ENCODE measurements at places on chromosomes 4 and X.

GRCh38 chrX:54483946-54484345 lies 12.1 kb downstream of the FGD1 start:
- no peak for DNase-seq

DNA sequence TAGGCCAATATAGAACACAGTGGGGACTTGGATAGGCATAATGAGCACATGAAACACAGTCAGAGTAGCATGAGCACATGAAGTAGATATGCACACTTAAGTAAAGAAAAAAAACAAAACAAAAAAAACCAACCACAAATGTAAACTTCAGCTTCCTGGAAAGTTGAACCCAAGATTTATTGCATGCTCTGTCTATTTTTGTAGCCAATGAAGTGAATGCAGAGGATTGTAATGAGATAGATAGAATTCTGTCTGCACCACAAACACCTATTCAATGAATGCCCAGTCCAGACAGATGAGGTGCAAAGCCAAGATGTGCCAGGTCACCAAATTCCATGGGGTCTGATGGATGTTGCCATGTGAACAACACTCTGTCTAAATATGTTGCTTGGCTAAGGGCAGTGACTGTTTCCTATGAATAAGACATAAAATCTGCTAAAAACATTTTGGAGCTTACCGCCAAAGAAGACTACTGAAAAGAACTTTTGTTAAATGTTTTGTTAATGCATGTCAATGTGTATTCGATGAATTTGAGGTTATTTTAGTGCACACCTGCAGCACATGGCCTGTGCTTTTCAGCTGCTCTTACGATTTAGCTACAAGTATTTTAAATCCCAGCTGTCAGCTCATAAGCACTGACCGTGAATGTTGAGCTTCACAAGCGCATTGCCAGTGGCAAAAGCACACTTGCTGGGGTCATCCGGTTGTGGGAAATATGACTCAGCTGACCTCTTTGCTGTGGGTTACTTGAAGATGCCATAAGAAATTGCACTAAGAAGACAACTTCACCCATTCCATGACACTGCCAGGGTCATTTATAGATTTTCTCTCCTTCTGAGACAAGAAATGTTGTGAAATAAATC lies 374.8 kb upstream of the GNPDA2 start:
- DNase-seq: no peak

DNA sequence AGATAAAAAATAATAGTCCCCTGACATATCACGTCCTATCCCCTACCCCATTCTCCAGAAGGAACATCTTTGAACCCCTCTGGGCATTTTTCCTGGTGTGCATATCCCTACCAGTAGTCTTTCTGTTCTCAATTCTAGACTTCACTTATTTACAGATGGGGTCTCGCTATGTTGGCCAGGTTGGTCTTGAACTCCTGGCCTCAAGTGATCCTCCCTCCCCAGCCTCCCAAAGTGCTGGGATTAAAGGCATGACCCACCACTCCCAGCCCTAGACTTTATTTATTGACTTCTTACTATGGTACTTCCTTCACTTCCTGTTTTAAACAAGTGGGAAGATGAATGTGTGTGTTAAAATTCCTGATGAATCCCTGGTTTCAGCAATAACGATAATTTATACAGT lies 612 bp upstream of the RRAGB start:
- DNase-seq: no peak

GRCh38 chr4:42750091-42750490 lies 93.2 kb upstream of the ATP8A1 start:
- no peak for DNase-seq

- DNase-seq: no peak
Observed at GRCh38 chr4:113764720-113765264, 3.3 kb upstream of the CAMK2D start.

- DNase-seq: no peak
Observed at GRCh38 chr4:82801910-82802521, 3.4 kb upstream of the SCD5 start.

GRCh38 chrX:69107747-69108401 lies 57.4 kb downstream of the PJA1 start:
- no peak for DNase-seq

DNA sequence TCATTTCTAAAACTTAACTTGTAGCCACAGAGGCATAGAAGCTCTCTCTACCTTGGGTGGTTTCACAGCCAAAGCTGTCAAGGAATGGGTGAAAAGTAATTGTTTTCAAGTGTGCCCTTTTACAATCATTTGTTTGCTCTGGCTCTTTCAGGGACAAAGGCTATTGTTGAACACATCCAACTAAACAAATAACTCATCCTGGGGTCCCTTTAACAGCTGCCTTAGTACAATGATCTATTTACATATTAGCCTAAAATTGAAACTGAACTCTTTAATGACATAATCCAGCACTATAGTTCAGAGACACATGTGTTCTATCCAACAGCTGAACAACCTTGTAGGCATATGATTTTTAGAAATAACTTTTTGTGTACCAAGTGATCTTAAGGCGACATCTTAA lies 3.7 kb downstream of the HHIP start:
- no peak for DNase-seq

DNA sequence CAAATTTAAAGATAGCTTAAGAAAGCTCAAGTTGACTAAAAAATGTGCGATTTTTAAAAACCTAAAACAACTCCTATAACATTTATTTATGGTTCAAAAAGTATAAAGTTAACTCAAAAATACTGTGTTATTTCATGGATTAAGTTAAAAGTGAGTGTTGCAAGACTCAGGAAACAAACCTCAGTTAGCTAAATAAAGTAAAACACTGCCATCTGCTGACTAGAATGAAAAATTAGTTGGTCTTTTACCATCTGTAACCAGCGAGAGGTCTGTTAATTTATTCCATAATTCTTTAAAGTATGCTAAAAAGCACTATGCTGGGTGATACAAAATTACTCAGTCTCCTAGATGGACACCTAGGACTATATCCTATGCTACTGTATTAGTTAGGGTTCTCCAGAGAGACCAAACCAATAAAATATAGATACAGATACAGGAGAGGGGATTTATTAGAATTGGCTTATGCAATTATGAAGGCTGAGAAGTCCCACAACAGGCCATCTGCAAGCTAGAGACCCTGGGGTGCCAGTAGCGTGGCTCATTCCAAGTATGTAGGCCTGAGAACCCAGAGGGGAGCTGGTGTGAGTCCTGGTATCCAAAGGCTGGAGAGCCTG lies 4.9 kb upstream of the WDFY3 start:
- no peak for DNase-seq

- no peak for DNase-seq
Observed at GRCh38 chr4:99856166-99856565, 38.1 kb downstream of the LAMTOR3 start.

DNA sequence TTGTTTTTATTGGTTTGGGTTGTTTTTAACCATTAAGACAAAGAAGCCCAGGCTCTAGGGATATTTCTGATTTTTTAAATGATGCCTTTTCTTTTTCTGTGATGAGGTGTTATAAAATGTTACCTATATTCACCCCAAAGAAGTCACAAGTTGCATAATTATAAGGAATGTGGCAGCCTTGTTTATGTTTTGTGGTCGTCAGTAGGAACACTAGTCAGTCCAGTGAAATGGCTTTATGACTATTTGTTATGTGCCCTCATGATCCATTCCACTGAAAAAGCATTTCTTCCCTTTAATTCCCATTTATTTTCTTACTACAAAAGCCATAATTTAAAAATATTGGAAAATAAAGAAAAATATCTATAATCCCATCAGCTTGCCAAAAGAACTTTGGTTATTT lies 34.4 kb downstream of the CC2D2A start:
- no peak for DNase-seq

GRCh38 chrX:69038816-69039215 lies 126.4 kb downstream of the PJA1 start:
- no peak for DNase-seq

- no peak for DNase-seq
Observed at GRCh38 chrX:19552793-19553192, 37.5 kb upstream of the MAP3K15 start.

DNA sequence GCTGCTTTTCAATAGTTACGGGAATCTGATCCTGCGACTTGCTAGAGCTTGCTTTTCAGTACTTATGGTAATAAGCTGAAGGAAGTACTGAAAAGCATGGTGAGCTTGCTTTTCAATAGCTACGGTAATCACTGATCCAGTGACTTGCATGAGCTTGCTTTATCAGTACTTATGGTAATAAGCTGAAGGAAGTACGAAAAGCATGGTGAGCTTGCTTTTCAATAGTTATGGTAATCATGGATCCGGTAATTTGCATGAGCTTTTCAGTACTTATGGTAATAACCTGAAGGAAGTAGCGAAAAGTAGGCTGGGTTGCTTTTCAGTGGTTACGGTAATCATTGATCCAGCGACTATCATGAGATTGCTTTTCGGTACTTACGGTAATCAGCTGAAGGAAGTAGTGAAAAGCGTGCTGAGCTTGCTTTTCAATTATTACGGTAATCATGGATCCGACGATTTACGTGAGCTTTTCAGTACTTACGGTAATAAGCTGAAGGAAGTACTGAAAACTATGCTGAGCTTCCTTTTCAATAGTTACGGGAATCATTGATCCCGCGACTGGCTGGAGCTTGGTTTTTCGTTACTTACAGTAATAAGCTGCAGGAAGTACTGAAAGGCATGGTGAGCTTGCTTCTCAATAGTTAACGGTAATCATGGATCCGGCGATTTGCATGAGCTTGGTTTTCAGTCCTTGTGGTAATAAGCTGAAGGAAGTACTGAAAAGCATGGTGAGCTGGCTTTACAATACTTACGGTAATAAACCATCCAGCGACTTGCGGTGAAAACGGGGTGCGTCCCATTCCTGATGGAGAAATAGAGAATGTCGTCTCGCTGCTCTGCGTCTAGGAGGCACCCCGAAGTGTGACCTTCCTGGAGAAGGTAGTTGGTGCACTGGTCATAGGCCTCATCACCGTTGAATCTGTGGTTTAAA lies 6.5 kb downstream of the CRLF2 start:
- DNase-seq: peak; percentile 14

DNA sequence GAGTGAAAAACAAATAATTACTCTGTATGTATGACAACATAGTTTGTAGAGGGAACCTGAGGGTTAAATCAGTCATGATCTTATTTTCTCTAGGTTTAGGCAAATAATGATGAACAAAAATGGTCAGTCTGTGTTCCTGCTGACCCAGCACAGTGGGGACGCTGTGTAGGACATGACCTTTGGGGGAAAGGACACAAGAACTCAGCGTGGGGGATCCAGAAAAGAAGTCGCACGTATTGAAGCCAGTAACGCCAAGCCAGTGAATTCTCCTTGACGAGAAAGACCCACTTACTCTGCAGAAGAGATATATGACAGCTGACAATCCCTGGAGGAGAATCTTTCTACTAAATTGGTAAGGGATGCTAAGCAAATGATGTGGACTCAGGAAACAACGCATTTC lies 36.6 kb downstream of the HELT start:
- no peak for DNase-seq

- no peak for DNase-seq
Observed at GRCh38 chr4:146282657-146283056, 68.3 kb downstream of the REELD1 start.

DNA sequence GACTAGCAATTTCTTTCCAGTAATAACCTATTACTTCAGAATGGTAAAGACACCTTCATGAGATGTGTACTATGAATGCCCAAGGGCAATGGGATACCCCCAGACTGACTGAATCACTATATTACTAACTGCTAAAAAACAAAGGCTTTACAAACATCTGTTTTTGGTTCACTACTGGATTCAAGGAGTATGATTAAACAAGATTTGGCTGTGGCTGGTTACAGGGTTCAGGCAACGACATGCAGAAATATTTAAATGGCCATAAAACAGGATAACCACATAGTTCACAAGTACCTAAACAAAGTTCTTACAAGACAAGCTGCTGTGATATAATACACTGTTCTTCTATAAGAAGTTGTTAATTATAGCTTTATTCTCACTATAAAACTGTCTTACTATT lies 128.2 kb downstream of the FRYL start:
- no peak for DNase-seq

DNA sequence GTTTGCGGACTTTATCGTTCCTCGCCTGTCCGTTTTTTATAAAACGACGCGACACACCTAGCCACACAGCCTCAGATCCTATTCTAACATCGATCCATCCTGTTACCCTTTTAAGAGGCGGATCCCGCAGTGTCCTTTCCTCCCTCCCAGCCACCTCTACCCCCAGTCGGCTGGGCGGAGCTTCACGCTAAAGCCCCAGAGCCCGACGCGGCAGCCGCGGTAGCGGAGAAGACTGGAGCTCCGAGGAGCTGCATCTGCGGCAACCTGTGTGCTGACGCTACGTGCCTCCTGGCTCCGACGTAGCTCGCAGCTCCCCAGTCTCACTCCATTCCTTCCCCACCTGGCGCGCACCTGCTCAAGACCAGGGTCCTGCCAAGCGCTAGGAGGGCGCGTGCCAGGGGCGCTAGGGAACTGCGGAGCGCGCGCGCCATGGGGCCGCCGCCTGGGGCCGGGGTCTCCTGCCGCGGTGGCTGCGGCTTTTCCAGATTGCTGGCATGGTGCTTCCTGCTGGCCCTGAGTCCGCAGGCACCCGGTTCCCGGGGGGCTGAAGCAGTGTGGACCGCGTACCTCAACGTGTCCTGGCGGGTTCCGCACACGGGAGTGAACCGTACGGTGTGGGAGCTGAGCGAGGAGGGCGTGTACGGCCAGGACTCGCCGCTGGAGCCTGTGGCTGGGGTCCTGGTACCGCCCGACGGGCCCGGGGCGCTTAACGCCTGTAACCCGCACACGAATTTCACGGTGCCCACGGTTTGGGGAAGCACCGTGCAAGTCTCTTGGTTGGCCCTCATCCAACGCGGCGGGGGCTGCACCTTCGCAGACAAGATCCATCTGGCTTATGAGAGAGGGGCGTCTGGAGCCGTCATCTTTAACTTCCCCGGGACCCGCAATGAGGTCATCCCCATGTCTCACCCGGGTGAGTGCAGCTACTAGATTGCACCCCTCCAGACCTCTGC lies at the start of gene RNF128:
Gene RNF128 (plus strand): TSS at position 217 of the 953 bp plus-strand sequence. CDS start 213 bp downstream, at position 430.
- DNase-seq: no peak

- DNase-seq: no peak
Observed at GRCh38 chr4:104489731-104490095, 5.0 kb downstream of the CXXC4 start.

- DNase-seq: no peak
Observed at GRCh38 chr4:121411151-121411744, 30.4 kb upstream of the QRFPR start.

GRCh38 chr4:87938746-87939145 lies 36.8 kb upstream of the SPP1 start:
- no peak for DNase-seq

DNA sequence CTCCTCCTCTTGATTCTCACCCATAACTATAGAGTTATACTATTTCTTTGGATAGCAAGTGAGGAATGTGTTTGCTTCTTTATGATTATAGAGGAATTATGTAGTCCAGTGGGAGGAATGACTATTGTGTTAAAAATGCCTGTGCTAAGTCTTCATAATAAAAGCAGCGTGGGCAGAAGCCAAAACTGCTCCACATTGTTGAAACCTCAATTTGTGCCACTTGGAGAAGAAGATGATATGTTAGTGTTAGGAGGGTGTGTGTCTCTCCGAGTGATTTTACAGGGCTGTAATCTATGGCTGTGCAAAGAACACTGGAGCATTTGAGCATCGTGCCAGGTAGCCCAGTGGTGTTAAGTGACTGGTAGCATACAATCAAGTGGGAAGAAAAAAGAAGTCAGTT lies 74.3 kb downstream of the FRAS1 start:
- DNase-seq: no peak

- no peak for DNase-seq
Observed at GRCh38 chr4:70372760-70373159, 10.2 kb upstream of the SMR3B start.

Measured in activated T-cell treated with anti-CD3 and anti-CD28 coated beads for 4 hours (primary cell).